Neural progenitor cell (in vitro differentiated cells): ENCODE measurements at places on chromosomes 3 and 15.

DNA sequence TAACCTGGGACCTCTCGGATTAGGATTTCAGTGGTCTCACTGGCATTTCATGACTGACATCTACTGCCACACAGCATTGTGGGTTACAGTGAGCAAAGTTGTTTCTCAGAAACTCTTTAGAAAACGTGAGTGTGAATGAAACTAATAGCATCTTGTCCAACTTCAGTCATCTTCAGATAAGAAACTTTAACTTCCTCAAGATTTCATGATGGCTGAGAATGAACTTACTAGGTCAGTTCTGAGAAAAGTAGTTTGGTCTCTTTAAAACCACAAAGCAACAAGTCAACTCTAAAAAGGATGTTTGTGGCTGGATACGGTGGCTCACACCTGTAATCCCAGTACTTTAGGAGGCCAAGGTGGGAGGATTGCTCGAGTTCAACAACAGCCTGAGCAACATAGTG lies 14.2 kb upstream of the HOMER2 start:
- no peak for DNase-seq

GRCh38 chr3:84265768-84266167 lies 693.0 kb upstream of the CADM2 start:
- no peak for DNase-seq

DNA sequence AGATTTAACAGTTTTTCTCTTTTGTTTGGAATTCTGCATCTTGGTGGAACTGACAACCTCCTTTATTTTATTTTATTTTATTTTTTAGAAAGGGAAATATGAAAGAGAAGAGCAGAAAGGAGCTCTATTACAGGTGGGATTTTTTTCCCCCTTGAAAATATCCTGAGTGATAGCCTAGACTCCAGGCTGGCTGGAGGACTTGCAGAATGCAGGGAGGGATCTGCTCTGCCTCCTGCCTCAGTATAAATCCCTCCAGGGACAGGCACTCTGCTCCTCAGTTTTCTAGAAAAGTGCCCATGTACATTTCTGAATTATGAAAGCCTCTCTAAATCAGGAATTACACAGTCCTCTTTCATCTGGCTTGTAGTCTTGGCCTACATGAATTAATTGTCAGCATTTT lies 173.7 kb downstream of the TMEM108 start:
- peak; percentile 17 for DNase-seq

- DNase-seq, result no peak
Observed at GRCh38 chr15:59017449-59017848, 30.0 kb downstream of the RNF111 start.

DNA sequence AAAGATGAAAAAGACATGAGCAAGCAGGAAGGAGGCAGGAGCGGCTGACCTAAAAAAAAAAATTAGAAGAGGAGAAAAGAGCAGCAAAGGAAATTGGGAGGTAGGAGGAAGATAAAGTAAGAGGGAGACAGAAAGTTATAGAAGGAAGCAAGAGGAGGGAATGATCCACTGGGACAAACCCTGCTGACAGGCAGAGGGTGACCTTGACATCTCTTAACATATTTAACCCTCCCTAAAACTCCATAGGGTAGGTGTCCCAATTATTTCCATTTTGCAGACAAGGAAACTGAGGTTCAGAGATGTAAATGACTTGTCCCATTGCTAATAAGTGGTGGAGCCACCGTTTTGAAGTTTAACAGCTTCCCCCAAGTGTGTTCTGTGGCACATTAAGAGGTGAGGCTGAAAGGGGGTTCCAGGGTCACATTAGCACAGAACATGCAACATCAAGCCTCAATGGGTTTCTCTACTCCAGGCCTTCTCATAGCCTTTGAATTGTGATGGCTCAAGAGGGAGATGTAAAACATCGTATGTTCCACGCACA lies 37.4 kb upstream of the PRICKLE2 start:
- DNase-seq, result no peak

GRCh38 chr15:63157891-63158431 lies 684 bp upstream of the RPS27L start:
- peak; percentile 75 for DNase-seq

GRCh38 chr3:22122567-22122966 lies 371.6 kb upstream of the ZNF385D start:
- DNase-seq, result no peak

DNA sequence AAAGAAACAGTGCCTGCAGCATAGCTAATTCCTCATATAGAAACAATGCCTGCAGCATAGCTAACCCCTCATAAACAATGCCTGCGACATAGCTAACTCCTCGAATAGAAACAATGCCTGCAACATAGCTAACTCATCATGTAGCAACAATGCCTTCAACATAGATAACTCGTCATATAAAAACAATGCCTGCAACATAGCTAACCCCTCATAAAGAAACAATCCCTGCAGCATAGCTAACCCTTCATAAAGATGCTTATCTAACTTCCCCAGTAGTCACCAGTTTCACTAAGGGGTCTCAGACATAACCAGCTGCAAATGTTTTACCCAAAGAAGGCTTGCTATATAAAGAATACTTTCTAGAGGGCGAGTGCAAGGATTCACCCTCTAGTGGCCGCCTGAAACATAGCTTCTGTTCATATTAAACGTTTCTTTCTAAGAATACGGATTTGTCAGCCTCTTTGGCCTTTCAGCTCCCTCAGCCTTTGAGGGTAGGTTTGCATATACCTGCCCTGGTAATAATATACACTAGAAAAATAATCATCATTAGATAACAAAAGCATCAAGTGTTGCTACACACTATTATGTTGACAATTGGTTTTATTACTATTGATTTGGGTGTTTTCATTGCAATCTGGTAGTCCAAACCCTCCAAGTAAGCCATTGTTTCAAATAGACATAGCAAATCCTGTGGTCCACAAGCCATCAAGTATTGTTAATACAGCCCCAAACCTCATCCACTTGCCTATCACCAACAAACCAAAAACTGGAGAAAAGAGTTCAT lies 44.4 kb upstream of the FAN1 start:
- peak; percentile 49 for DNase-seq

- DNase-seq, result no peak
Observed at GRCh38 chr3:99999536-99999935, 114.8 kb downstream of the FILIP1L start.

DNA sequence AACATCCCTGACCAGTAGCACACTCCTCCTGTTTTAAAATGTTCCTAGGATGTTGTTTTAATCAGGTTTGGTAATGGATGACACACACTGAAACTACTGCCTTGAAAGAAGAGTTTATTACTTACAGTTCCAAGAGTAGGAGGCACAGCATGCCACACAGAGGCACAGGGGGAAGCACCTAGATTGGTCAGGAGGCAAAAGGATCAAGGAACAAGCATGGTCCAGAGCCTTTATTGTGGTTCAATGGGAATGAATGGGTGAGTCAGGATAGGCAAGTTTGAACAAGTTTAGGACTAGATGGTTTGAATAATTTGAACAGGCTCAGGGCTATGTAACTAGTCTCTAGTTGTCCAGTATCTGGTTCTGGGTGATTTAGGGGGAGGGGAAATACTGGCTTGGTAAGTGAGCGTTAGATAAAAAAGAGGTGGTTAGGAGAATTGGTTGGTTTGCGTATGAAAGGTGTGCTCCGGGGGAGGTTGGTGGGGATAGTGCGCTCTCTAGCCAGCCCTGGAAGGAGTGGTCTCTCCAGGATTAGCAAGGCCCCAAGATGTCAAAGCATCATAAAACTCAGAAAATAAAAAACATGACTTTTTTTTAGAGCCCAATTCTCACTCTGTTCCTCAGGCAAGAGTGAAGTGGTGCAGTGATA lies 35.1 kb downstream of the TMOD3 start:
- DNase-seq, result no peak

- no peak for DNase-seq
Observed at GRCh38 chr15:62752657-62753517, 289.7 kb upstream of the TPM1 start.

DNA sequence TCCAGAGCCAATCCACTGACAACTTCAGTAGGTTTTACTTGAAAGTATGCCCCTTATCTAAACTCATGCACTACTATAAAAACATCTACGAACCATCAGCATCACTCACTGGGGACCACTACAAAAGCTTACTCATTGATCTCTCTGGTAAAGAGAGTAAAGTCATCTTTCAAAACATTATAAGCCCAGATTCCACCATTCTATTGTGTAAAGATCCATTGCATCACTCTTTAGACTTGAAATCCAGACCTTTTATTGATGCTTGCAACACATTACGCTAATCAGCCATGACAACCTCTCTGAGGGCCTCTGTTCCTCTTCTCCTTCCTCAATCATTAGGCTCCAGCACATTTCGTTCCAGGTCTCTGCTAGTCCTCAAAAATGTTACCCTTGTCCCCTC lies 248.9 kb upstream of the WNT5A start:
- no peak for DNase-seq

GRCh38 chr3:45437383-45437782 lies 49.0 kb downstream of the LARS2 start:
- no peak for DNase-seq

GRCh38 chr3:107664614-107665013 lies 141.9 kb downstream of the BBX start:
- DNase-seq, result peak; percentile 20

GRCh38 chr3:149119466-149119865 lies 10.0 kb upstream of the HPS3 start:
- DNase-seq, result no peak

GRCh38 chr3:14265246-14265962 lies 86.8 kb downstream of the LSM3 start:
- DNase-seq, result no peak

DNA sequence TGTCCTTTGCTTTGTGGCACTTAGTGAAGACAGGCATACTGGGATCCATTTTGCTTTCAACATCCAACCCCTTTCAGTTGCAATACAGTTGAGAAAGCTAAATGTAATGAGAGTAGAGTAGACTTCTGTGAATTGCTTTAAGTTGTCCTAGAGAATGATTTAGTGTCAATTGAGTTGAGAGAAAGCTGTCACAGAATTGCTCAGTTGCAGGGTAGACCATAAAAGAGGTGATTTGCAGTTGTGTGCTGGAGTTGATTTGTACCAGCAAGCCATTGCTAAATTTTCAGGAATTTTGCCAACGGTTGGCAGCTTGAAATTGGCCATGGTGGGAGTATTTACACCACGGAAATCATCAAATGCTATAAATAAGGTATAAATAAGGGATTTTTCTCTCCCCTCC lies 2.2 kb downstream of the ABHD5 start:
- DNase-seq, result no peak

GRCh38 chr3:142279965-142280590 lies 54.7 kb upstream of the GK5 start:
- peak; percentile 77 for DNase-seq

- DNase-seq, result no peak
Observed at GRCh38 chr3:120678984-120679383, 3.1 kb downstream of the HGD start.
